ENCODE measurements at places on chromosomes 1 and 21.

DNA sequence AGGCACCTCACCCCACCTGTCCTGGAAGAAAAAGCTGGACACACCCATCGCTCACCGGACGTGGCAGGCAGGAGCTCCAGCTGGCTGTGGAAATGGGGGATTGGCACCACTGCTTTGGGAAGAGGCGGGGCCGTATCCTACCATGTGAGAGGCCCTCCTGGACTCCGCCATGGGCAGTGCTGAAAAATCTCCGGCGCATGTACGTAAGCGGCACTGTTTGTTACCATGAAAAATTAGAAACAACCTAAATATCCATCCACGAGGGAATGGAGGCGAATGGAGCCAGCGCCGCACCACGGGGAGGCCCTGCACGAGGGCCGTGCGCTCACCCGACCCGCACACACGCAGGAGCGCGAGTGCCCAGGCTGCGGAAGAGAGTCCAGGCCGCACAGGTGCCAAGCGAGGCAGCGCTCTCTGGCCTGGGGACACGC, 3.1 kb downstream of the KRTAP10-8 start:
- DNase-seq: no peak

DNA sequence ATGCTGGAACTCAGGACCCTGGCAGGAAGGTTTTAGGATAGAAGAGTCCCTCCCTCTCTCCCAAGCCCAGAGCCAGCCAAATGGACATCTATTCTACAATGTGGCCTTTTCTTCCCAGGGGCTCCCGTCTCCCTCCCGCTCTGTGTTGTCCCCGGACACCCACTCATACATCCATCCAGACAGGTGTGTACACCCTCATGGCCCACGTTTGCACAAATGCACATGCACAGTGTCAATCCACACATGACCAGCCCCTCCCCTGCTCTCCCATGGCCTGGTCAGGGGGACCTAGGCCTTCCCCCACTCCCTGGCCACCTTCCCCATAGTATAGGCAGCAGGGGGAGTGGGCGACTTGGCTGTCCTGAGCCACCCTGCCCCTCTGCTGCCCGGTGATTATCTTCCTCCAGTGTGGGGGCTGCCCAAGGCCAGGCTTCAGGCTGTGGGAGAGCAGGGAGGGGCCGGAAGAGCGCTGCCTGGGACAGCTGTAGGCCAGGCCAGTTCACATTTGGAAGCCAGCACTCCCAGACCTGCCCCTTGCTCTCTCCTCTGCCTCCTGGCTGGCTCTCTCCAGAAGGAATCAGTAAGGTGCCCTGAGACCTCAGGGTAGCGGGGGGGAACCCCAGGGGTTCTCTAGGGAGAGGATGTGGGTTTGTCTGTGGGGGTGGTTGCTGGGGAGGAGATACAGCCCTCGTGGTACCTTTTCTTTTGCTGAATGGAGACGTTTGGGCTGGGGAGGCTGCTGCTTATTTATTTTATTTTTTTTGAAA, 4.1 kb upstream of the PTPN7 start:
- DNase-seq: no peak

DNA sequence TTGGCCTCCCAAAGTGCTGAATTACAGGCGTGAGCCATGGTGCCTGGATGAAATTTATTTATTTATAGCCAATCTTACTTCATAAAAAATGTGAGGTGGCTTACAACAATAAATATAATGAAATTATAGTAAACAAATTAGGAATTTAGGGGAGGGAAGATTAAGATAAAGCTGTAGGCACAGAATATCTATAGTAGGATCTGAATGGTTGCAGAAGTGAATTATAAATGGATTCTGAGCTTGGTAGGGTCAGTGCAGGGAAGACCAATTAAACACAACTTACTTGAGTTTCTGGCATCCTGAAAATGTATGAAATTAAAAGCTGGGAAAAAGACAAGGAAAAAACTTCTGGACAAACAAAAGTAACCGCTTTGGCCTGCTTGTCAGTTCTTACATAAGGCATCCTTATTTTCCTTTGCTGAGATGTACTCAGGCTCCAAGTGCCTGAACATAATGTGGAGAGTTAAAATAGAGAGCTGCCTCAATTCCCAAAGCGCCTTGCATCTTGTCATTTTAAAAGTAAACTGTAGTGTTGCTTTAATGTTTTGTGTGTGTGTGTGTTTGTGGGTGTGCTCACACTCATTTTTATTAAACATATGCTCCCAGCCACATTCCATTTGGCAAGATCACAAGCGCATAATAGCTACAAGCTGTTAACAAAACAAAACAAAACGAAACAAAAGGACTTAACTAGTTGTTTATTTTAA, 247.3 kb downstream of the S1PR1 start:
- no peak for DNase-seq

- DNase-seq: no peak
Observed at GRCh38 chr1:25063591-25064416, 133.7 kb upstream of the RUNX3 start.

GRCh38 chr1:108053270-108054013, 88.5 kb upstream of the VAV3 start:
- DNase-seq: no peak

- DNase-seq: no peak
Observed at GRCh38 chr1:94316836-94317789, 79.7 kb upstream of the ARHGAP29 start.

- no peak for DNase-seq
Observed at GRCh38 chr1:39109644-39110043, 83.5 kb downstream of the NDUFS5 start.

DNA sequence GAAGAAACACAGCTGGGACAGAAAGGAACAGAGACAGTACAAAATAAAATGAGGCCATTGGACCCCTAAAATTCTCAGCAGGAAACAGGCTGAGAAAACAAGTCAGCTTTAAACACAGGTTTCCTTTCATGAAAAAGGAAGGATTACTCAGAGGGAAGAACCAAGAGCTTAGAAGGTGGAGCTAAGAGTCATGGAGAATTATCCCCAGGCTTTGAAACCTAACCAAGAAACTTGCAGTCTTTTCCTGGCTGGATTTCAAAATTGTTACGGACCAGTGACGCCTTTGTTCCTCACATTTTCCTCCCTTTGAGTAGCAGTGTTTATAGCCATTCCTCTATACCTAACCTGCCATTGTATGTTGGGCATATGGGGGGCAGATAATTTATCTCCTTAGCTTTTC, 8.8 kb downstream of the HMGB4 start:
- DNase-seq: no peak

GRCh38 chr1:34899906-34900305, 29.5 kb downstream of the DLGAP3 start:
- no peak for DNase-seq

DNA sequence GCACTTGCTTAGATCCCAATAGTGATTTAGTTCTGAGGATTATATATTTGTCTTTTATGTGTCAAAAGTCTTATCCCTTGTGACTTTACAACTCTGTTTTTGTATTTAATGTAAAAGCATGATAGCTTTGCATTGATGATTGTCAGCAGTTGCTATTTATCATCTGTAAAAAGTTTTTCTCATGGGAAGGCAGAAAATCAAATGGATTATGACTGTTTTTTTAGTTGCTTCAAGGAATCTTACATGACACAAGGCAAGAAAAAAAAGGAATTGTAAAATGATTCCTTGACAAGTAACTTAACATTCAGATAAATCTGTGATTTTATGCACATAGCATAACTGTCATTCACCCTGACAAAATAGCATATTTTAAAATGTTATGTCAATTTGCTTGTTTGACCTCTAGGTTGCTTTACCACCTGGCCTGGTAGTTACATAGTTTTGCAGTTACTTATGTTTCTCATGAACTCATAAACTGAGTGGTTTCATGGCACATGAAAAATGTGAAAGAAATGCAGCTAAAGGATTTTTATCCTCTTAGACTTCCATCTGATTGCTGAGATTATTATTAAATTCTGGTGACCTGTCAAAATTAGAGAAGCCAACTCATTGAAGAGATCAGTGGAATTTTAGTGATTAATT, 622.6 kb downstream of the ADGRL2 start:
- DNase-seq: no peak

GRCh38 chr1:25744140-25744581, 55.8 kb upstream of the SELENON start:
- peak; percentile 38 for DNase-seq

DNA sequence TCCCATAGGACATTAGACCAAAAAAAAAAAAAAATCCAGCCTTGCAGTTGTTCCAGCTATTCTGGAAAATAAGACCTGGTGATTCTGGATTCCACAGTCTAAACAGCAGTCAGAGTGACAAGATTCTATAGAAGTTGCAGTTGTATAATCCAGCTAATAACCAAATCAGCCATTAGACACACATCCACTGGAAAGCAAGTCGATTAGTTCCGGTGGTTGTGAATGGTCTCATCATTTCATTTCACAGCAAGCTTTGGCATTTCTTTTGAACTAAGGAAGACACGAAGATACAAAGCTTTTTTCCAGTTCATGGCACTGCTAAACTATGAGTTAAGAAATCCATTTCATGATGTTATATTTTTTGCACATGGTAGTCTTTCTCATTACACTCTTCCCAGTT, 54.4 kb upstream of the FAM89A start:
- no peak for DNase-seq

GRCh38 chr1:53541761-53542550, 82.8 kb downstream of the DMRTB1 start:
- peak; percentile 28 for DNase-seq

Measured in nephron progenitor cell (in vitro differentiated cells).